ENCODE measurements at places on chromosomes 6 and 20.

DNA sequence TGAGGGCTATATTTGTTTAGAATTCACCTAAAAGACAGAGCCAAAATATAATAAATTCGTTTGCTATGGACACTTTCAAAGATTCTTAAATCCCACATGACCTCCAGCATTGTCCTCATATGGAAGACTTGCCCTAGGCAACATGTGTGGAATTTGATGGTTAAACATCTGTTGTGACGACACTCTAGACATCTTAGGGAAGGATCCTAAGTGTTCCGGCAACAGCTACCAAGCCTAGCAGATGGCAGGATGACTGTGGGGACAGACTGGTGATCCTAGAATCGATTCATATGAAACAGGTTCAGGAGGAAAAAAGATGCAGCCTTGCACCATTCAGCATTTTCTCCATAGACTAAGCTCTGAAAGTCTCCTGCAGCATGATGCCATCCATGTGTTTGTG lies 77.6 kb upstream of the BACH2 start:
- H3K36me3 ChIP-seq = no peaks in the 10 kb centered on the region
- no peak overlapping the region for H3K4me3 ChIP-seq
- no peaks in the 10 kb centered on the region for H3K27me3 ChIP-seq

DNA sequence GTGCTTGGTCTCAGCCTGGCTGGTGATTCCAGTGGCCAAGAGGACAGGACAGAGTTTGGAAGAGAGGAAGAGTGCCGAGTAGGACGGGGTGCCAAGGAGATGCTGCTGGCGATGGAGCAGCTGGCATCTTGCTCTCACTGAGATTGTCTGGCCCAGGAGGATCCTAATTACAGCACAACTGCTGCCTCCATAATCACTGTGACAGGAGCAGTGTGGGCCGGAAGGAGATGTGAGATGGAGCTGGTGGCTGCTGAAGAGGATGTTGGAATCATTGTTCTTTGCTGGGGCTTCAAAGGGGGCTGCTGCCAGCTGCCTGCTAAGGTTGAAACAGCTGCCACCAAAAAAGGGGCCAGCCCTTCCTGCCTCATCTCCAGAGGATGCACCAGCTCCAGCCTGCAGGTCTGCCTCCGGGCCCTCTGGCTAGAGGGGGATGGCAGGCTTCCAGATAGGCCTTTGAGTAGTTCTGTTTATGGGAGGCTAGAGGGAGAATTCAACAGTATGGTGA lies 214.4 kb downstream of the RNF144B start:
- no peak overlapping the region for H3K27ac ChIP-seq
- no peaks in the 10 kb centered on the region for H3K27me3 ChIP-seq
- no peak for DNase-seq

DNA sequence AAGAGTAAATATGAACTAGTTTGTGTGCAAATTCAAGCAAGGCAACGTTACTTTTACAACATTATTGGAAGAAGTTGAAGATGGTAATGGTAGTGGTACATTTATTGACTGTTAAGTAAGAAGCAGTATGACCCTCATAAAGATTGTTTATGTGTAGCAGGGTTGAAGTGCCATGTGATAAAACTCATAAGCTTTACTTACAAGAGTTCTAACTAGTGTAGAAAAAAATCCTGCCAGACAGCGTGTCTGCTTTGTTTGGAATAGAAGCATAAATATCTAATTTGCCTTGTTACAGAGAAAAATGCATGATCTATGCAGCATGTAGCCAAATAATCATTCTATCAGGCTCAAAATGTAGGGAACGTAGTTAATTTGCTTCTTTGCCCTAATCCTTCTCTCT lies 450.8 kb upstream of the SOX4 start:
- H3K27me3 ChIP-seq = no peaks in the 10 kb centered on the region
- H3K4me3 ChIP-seq = no peak overlapping the region
- no peaks in the 10 kb centered on the region for H3K4me1 ChIP-seq
- H3K36me3 ChIP-seq = no peaks in the 10 kb centered on the region
- DNase-seq = no peak

DNA sequence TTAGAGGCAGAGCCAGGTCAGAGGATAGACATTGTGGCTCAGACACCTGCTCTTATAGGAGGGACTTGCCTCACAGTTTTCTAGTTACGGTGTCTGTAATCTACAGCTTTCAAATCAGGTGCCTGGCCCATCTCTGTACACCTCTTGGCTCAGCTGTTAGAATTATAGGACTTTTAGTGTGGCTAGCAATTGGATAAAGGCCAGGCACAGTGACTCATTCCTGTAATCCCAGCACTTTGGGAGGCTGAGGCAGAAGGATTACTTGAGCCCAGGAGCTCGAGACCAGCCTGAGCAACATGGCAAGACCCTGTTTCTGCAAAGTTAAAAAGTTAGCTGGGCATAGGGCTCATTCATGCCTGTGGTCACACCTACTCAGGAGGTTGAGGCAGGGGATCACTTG lies 20.0 kb downstream of the BRPF3 start:
- H3K4me1 ChIP-seq = no peaks in the 10 kb centered on the region
- no peaks in the 10 kb centered on the region for H3K27me3 ChIP-seq
- no peak overlapping the region for H3K4me3 ChIP-seq
- H3K36me3 ChIP-seq = peaks cover 14% of the 10 kb centered on the region
- H3K27ac ChIP-seq = no peak overlapping the region
- no peak for DNase-seq

Measured in keratinocyte (primary cell).